ENCODE measurements at places on chromosomes 1 and 21.

DNA sequence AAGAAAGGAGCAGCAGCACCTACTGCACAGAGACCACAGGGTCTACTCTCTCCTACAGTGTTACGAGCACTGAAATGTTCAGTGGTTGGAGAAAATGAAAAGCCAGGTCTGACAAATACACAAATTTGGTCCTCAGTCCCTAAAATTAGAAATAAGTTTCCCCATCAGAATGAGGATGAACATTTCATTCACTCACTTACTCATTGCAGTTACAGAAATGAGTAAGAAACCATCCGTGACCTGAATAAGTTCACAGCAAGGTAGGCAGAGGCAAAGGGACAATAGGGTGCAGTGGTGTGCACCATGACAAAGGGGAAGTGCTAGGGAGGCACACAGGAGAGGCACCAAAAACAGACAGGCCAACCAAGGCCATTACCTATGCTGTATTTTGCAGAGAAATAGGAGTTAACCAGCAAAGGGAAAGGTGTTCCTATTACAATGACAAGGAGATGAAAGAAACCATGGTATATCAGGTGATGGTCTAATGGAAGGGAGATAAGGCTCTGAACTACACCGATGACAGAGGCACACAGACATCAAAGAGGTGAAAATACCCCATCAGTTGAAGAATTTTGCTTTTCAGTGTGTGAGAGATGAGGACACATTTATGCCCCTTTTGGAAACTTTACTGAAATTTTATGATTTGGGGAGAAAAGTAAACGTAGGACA, 29.4 kb downstream of the VAV3 start:
- peak; percentile 43 for DNase-seq

- DNase-seq = no peak
Observed at GRCh38 chr1:203117611-203118575, 9.6 kb upstream of the ADORA1 start.

DNA sequence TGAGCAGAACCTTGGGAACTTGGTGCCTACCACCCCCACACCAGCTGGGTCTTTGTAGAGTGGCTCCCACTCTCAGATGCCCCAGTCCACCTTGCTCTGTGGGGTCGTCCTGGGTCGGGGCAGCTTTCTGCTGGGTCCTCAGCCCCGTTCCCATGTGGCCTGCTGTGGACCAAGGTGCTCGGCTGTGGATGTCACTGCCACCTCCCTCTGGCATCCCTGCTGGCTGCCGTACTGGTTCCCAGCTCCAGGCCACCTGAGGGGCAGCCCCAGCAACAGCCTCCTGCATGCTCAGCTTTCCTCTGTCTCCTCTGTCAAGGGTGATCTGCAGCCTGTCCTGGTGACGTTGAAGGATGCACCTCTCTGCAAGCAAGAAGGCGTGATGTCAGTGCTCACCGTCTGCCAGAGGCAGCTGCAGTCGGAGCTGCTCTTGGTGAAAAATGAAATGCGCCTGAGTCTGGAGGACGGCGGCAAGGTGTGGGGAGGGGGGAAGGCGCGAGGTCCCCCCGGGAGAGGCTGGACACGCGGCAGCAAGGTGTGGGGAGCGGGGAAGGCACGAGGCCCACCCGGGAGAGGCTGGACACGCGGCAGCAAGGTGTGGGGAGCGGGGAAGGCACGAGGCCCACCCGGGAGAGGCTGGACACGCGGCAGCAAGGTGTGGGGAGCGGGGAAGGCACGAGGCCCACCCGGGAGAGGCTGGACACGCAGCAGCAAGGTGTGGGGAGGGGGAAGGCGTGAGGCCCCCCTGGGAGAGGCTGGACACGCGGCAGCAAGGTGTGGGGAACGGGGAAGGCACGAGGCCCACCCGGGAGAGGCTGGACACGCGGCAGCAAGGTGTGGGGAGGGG, 45.9 kb upstream of the DIP2A start:
- no peak for DNase-seq

- DNase-seq = no peak
Observed at GRCh38 chr1:111281411-111281810, 9.2 kb upstream of the CHIA start.

DNA sequence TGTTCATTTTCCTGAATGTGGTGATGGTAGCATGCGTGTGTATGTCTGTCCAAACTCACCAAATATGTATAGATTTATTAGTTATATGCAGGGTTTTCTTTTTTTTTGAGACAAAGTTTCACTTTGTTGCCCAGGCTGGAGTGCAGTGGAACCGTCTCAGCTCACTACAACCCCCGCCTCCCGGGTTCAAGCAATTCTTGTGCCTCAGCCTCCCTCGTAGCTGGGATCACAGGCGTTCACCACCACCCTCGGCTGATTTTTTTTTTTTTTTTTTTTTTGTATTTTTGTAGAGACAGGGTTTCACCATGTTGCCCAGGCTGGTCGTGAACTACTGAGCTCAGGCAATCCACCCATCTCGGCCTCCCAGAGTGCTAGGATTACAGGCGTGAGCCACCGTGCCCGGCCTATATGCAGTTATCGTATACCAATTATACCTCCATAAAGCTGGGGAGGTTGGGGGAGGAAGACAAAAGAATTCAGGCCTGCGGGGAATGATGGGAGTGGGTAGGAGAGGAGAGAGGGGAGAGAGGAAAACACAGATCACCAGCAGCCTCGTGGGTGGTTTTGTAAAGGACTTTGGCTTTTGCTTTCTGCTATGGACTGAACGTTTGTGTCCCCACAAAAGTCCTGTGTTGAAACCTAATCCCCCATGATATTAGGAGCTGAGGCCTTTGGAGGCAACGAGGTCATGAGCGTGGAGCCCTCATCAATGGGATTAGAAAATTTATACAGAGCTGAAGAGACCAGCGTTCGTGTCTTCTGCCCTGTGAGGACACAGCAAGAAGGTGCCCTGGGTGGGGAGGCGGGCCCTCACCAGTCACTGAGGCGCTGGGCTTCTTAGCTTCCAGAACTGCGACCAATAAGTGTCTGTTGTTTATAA, 4.4 kb upstream of the HNRNPU start:
- DNase-seq = no peak

- DNase-seq = no peak
Observed at GRCh38 chr1:153288634-153289275, 24.0 kb downstream of the PGLYRP3 start.
